ENCODE measurements at places on chromosomes 2 and 18.

- no peak for DNase-seq
These were observed 393.9 kb upstream of the ACVR2A start for GRCh38 chr2:147450661-147451510.

GRCh38 chr2:37713258-37713700 lies 41.8 kb upstream of the CDC42EP3 start:
- DNase-seq = no peak

GRCh38 chr18:78625847-78626246 lies 353.8 kb upstream of the SALL3 start:
- no peak for DNase-seq

DNA sequence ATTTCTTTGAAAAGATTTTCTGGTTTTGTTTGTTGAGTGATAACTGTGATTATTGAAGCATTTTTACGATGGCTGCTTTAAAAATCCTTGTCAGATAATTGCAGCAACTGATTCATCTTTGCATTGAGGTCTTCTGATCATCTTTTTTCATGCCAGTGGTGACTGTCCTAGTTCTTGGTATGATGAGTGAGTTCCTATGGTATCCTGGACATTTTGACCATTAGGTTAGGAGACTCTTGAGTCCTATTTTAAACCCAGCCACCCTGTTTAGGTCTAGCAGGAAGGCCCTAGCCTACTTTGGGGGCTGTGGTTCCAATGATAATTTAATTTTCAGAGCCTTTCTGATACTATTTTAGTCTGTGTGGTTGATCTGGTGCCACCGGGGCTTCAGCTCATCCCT lies 72.7 kb upstream of the REV1 start:
- DNase-seq = no peak

DNA sequence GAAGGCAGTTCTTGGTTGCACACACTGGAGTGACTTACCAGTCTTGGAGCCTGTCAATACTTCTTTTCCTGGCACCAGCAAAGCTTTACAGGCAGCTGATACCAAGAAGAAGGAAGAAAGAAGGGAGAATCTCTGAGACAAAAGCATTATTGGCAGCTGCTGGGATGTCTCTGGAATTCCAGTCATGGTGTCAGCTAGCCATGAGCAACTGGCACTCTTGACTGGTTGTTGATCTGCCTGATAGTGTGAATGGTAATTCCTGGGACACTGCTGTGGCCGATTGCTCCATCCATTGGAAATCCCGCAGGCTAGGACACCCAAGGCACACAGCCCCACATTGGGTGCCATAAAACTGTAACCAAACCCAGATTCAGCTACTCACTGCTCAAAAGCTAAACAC lies 17.8 kb upstream of the SPAG16 start:
- DNase-seq = no peak

GRCh38 chr2:240200230-240201051 lies 60.0 kb upstream of the OTOS start:
- DNase-seq = no peak

DNA sequence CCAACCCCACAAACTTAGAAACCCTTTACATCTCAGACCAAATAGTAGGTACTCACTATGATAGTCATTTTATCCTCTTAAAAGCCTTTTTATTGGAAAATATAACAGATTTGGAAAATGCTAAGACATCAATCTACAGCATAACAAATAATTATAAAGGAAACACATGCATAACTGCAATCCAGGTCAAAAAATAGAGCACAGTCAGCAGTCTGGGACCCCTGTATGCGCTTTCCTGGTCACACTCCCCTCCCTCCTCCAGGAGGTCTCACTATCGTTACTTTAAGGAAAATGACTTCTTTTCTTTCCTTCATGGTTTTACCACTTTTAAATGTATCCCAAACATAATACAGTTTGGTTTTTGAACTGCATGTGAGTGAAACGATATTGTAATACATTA lies 90.5 kb upstream of the CCDC150 start:
- no peak for DNase-seq

DNA sequence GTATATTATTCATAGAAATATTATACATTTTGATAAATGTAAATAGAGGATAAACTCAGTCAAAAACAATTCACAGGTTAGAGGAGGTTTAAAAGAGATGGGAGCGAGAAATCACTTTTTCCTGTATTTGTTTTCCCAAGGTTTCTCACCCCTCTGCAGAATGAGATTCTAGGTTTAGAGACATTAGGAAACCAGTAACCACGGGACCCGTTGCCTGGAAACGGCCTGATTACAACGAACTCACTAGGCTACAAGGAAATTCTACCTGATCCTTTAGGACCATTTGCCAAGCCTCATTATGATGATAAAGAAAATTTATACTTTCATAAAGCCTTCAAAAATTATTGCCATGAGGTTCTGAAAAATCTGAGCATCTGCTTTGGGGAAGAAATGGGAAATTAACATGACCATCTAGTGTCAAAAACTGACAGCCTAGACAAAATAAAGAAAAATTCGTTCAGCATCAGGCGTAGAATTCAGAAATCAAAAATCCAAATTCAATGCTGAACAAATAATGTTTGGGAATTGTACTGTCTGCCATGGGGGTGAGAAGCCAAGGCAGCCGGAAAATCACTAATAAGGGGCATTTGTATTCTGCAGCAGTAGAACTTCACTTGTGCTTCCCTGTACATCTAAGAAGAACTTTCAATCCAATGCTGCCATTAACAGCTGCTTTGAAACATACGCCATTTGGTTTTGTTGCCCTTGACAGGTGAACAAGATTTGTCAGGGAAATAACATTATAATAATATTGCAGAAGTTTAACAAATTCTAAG lies 262.3 kb downstream of the NRXN1 start:
- no peak for DNase-seq

GRCh38 chr2:216551234-216552068 lies 52.8 kb downstream of the RPL37A start:
- DNase-seq = no peak

DNA sequence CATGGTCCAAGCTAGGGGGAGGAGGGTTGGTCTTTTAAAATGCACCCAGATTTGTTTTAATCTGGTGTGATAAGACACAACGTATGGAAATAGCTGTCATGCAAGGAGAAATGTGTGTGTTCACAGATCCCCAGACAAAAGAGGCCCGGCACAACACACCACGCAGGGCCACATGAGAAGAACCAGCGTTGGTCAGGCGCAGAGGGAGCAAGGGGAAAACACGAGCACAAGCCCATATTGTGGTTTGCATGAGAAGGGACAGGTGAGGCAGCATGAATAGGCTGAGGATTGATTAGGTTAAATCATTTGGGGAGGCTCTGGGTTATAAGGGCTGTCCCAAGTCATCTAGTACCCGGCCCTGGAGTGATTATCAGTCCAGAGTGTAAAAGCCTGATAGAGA lies 272.5 kb upstream of the NCKAP5 start:
- no peak for DNase-seq

DNA sequence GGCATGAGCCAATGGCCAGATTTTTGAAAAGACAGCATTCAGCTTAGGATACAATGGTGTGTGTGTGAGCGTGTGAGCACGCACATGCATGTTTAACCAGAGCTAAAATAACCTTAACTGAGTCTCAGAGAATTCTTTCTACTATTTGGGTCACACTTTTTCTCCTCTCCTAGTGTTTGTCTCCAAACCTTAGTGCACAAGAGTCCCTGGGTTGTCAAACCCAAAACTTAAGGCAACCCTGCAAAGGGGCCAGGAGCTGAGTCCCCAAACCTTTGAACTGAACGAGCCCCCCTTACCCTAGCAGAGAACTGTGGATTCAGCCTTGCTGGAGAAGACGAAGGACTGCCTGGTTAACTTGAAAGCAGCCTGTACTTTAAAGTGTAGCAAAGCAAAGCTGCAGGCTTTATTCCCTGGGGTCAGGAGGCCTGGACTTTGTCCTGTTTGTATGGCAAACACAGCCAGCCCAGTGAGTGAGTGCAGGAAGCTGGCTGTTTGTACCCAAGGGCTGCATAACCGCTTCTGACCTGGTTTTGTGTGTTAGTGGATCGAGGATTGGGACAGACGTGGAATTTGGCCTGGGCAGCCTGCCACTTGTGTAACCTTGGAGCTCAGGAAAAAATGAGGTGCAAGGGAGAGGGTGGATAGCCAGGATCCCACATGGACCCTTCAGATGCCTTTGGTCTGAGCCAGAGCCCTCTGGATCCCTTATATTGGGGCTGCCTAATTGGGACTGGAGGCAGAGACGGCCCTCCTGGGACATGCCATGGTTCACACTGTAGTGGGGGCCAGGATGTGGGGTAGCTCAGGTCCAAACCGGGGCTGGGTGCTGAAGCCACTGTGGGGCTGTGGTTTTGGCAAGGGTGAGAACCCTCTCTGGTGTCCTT lies 6.4 kb upstream of the PSMD1 start:
- no peak for DNase-seq

DNA sequence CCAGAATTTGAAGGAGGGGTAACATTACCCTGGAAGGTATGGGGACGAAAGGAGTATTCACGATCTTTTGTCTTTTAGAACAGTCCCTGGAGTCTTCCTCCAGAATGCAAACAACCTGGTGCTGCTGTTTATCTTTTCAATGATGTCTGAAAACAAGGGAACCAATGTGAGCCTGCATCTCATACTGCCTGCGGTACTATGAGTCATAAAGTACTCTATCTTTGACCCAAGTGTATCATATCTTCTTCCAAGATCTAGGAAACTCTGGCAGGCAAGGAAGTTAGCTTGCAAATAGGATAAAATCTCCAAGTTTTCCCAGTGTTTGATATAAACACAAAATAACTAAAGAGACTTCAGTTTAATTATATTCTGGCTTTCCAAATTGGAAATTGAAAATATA lies 968.5 kb downstream of the LRP1B start:
- DNase-seq = no peak

GRCh38 chr2:140551287-140551686 lies 1579.5 kb downstream of the LRP1B start:
- no peak for DNase-seq

DNA sequence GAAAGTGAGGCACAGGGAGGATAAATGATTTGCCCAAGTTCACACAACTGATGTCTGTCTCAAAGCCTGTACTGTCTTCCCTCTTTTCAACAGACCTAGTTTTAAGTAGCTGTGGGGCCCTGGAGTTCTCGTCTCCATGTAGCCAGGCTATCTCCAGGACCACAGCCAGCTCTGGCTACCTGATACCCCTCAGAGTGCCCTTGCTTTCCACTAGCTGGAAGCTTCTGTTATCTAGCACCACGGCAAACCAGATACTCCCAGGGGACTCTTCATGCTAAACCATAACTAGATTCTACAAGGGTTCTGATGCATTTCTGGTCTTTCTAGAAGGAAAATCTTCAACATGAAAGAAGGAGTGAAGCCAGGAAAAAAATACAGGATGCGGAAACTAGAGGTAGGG lies 137.3 kb downstream of the GALNT14 start:
- DNase-seq = no peak

- peak; percentile 80 for DNase-seq
These were observed 1.9 kb downstream of the PTMA start for GRCh38 chr2:231709981-231710798.

- DNase-seq = no peak
These were observed 165.0 kb upstream of the CCDC68 start for GRCh38 chr18:55124078-55124763.

- DNase-seq = no peak
These were observed 66.5 kb downstream of the AGAP1 start for GRCh38 chr2:235560345-235560744.

GRCh38 chr18:50429207-50429948 lies 54.5 kb downstream of the SKA1 start:
- DNase-seq = no peak

GRCh38 chr2:159985656-159986055 lies 76.8 kb downstream of the PLA2R1 start:
- no peak for DNase-seq

DNA sequence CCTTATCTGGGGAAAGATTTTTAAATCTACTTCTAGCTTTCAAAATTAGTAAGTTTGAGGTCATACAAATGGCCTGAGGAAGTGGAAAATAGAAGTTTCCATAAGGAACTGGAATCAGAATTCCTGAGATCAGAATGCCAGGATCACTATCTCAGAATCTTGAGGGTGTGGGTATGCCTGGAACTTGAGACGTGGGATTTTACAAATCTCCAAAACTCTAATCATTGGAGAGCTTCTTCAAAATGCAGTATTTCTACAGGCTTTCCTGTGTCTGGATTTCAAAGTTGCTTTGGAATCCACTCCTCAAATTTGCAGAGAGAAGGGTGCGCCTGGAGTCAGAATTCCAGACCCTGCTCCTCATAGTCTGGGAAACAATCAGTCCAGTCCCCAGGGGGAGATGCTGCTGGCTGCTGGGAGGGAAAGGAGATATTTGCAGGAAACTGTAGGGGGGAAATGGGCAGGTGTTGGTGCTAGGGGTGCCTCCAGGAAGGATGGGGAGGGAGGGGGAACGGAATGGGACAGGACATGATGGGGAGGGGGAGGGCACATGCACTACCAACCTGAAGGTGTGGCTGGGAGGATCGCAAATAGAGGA lies 31.0 kb upstream of the CATIP start:
- DNase-seq = no peak

GRCh38 chr18:50671376-50671775 lies 111.5 kb downstream of the MAPK4 start:
- DNase-seq = no peak

DNA sequence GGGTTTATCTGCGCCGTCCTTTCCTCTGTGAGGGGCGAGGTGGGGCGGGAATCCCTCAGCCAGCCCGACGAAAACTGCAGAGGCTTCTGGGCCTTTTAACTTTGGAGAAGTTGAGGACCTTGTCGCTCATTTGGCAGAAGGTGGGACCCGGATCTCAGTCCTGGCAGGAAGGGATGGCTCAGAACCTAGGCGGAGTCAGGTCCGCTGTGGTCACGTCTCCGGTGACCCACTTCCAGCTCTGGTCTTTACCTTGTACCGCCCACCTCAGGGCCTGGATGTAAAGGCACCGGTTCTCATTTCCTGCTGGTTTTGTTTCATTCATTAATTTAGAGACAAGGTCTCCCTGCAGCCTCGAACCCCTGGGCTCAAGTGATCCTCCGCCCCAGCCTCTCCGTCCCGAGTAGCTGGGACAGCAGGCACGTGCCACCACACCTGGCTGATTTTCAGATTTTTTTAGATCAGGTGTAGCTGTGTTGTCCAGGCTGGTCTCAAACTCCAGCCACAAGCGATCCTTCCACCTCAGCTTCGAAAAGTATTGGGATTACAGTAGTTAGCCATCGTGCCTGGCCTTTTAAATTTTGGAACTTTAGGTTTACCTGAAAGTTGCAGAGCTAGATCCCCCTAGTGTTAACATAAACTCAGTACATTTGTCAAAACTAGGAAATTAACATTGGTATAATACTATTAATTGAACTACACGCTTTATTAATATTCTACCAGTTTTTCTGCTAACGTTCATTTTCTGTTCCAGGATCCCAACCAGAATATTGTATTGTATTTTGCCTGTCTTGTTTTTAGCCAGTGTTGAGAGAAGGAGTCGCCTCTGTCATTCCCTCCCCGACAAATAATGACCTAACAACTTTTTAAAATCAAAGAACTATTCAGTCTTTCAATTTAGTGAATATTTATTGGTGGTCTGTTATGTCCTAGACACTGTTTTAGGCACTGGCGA lies 852 bp downstream of the POLI start:
- DNase-seq = no peak

GRCh38 chr2:73111073-73112025 lies 1.4 kb downstream of the RAB11FIP5 start:
- no peak for DNase-seq
